NCI-H2029 (cell line): ENCODE measurements at places on chromosomes 16 and 17.

DNA sequence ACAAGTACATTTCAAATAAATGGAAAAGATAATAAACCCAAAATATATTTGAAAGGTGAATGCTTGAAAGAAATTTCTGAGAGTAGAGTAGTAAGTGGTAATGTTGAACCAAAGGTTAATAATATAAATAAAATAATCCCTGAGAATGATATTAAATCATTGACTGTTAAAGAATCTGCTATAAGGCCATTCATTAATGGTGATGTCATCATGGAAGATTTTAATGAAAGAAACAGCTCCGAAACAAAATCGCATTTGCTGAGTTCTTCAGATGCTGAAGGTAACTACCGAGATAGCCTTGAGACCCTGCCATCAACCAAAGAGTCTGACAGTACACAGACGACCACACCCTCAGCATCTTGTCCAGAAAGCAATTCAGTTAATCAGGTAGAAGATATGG is 84.2 kb downstream of the C17orf58 start:
- no peak for DNase-seq

- DNase-seq, result no peak
These were observed 427 bp upstream of the TLCD3B start for GRCh38 chr16:30031477-30031918.

DNA sequence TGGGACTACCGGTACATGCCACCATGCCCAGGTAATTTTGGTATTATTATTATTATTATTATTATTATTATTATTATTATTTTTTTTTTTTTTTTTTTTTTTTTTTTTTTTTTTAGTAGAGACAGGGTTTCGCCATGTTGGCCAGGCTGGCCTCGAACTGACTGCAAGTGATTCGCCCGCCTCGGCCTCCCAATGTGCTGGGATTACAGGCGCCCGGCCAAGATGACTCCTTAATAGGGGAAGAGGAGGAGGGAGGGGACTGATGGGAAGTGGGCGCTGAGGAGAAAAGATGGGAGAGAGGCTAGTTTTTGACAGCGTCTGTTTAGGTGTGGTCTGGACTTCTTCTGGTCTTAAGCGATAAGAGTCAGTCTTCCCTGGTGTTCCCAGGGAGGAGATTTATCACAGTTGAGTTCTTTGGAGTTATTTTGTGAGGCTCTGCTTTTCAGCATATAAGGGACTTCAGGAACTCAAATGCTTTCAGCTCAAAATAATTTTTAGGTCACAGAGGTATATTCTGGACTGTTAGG is 34.4 kb upstream of the SLC5A10 start:
- no peak for DNase-seq

GRCh38 chr17:44988044-44988942 is 20.2 kb upstream of the C1QL1 start:
- no peak for DNase-seq

GRCh38 chr16:75225678-75226515 is 7.1 kb downstream of the CTRB1 start:
- DNase-seq, result no peak

GRCh38 chr16:86980644-86981043 is 336.5 kb downstream of the C16orf95 start:
- DNase-seq, result no peak

DNA sequence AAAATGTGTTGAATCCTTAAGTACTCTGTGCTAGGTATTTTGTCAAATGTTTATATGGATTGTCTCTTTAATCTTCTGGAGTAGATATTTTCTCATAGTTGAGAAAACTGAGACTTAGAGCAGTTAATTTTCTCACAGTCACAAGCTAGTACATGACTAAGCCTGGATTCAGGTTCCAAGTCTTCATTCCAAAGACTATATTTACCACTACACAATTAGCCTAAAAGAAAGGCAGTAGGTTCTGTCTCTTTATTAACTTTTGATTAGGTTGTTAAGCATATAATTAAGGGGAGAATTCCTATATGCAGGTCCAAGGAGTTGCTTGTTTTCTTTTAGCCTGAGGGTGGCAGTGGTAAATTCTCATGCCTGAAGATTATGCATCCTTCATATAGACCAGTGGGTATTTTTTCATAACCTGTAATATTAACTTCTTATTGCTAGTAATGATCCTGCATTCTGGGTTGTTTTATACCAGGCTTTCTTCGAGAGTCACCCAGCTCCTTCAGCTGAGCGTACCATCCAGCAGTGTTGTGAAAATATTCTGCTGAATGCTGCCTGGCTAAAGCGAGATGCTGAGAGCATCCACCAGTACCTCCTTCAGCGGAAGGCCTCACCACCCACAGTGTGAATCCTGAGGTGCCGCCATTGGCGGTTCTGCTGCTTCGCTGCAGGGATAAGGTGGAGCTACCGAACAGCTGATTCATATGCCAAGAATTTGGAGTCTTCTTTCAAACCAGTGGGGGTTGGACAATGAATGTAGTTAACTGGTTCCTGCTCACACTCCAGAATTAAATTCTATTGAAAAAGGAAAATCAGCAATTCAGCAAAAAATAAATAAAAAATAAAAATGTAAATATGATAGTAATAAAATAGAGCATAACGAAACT is 28.2 kb upstream of the KPNB1 start:
- no peak for DNase-seq

- DNase-seq, result no peak
These were observed 30.7 kb downstream of the GPRC5B start for GRCh38 chr16:19853742-19854542.

GRCh38 chr17:40516581-40517285 is 15.3 kb upstream of the TNS4 start:
- DNase-seq, result no peak

- no peak for DNase-seq
These were observed 202.8 kb upstream of the CPHXL start for GRCh38 chr16:75929046-75929445.

DNA sequence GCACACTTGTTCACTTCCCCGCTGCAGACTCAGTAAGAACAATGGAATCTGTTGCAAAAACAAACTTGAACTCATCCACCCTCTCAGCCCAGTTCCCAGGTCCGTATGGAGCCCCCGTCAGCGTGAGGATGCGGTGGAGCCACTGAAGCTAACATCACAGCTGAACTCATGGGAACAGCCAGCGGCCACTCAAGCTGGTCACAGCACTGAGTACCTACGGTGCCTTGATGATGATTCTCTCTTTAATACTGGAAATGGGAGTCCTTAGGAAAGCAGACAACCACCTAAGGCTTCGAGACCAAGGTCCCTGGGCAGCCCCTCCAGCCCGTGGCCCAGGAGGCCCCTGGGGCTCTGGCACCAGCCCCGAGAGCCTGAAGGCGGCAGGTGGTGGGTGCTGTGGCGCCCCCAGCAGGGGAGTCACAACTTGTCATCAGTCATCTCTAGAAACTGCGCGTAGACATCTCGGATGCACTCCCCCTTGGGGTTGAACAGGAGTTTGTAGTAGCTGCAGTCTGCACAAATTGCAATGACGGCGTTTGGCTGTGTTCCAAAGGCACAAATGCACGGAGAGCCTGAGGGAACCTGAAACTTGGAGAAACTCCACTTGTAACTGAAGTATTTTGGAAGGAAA is 31.0 kb upstream of the RHOT1 start:
- DNase-seq, result no peak

GRCh38 chr16:10827691-10828341 is 9.2 kb upstream of the TVP23A start:
- no peak for DNase-seq

- no peak for DNase-seq
These were observed 413.5 kb downstream of the CPPED1 start for GRCh38 chr16:12390074-12390605.

- DNase-seq, result no peak
These were observed 524.4 kb upstream of the ZFHX3 start for GRCh38 chr16:73572135-73572828.

- DNase-seq, result no peak
These were observed 32.8 kb downstream of the BEAN1 start for GRCh38 chr16:66459878-66460277.
